Prostate gland (tissue), 2 donors: ENCODE measurements at places on chromosomes 3 and 15.

GRCh38 chr15:76866008-76866407 lies 39.1 kb downstream of the SCAPER start:
- no peak for DNase-seq

DNA sequence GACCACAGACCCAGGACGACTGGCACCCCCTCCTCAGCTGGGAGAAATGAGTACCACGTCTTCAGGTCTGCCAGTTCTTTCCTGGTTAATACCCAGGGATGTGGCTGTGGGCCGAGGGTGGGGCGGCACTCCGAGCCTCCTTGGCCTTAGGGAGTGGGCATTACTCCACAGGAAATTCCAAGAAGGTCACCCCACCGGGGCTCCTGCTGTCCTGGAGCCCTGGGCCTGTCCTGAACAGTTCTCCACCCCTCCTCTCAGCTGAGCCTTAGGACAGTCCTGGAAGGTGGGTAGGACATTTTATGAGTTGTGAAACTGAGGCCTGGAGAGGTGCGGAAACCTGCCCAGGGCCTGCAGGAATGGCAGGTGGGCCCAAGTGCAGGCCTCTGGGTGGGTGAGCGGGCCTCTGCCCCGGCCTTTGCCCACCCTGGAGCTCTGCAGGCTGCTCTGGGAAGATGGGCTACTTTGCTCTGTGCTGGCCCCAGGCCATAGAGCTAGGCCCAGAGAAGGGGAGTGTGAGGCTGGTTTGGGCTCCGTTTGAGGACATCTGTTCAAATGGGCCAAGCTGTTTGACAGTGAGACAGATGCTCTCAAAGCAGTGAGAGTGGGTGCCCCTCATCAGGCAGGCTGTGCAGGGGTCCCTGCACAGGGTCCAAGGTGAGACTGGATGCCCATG lies 103.1 kb downstream of the TMEM266 start:
- DNase-seq = no peak

DNA sequence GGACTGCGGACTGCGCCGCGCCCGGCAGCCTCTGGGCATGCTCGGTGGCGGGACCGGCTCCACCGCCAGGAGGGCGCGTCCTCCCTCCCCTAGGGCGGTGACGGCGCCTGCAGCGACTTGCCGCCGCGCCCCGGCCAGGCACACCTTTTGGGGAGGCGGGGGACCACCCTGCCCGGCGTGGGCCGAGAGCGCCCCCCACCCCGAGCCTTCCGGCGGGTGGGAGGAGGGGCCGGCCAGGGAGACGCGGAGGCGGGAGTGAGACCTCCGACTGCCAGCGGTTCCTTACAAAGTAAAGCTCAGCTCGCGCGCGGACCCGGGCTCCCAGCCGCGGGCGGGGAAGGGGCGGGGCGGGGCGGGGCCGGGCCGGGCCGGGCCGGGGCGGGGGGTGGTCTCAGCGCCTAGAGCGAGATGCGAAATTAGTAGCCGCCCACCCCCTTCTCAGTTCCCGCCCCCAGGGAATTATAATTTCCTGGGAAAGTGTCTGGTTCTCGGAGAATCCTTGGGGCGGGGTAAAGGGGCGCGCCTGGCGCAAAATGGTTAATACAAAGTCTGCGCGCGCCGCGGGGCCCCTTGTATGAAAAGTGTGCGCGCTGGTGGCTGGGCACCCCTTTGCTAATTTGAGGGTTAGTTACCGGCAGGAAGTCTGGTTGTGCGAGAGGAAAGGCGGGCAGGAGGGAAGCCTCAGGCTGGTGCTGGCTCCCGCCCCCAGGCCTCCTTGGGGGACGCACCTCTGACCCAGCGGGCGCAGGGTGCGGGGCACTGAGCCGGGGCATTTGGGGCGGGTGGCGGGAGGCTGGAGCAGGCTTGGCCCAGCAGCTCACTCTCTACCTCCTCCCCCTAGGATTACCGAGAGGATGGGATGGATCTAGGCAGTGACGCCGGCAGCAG lies 224.8 kb upstream of the IL12A start:
- DNase-seq = peak; percentile 69

DNA sequence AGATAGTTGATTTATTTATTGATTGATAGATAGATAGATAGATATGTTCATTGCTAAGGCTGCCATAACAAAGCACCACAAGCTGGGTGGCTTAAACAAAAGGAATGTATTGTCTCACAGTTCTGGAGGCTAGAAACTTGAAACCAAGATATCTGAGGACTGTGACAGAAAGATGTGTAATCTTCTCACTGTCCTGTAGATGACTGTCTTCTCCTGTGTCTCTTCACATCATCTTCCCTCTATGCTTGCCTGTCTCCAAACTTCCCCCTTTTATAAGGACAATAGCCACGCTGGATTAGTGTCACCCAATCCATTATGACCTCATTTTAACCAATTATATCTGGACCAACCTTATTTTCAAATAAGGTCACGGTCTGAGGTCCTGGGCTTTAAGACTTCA lies 40.9 kb downstream of the GNB4 start:
- DNase-seq = no peak

DNA sequence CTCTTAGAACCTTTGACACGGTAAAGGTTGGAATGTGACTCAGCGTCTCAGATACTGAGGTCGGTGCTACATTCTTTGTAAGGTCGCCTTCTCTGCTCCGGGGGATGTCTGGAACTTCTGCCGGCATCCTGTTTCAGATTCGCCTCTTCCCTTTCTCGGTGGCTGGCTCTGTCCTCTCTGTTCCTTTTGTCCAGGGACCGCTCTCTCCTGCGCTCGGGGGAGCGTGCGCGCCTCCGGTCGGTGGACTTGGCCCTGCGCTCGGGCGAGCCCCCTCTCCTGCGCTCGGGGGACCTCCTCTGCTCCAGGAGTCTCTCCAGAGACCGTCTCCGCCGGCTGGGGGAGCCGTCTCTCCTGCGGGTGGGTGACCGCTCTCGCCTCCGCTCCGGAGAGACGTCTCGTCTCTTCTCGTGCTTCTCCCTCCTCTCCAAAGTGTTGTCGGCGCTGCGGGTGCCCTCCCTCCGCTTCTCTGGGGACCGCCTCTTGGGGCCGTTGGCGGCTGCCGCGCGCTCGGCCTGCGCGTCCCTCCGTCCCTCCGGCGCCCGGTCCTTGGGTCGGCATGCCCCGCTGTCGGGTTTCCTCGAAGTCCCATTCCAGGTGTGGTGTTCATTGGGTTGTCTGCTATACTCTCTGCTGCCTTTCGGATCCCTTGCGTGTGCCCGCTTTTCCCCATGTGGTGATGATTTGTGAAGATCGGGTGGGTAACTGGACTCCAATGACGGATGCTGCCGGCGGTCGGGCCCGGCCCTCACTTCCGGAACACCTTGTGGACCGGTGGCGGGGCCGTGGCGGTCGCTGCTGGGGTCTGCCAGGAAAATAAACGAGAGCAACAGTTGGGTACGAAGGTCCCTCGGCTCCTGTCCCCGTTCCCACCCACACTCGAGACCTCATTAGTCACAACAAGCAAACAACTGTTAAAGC lies 668.8 kb upstream of the ADAMTS9 start:
- DNase-seq = no peak

DNA sequence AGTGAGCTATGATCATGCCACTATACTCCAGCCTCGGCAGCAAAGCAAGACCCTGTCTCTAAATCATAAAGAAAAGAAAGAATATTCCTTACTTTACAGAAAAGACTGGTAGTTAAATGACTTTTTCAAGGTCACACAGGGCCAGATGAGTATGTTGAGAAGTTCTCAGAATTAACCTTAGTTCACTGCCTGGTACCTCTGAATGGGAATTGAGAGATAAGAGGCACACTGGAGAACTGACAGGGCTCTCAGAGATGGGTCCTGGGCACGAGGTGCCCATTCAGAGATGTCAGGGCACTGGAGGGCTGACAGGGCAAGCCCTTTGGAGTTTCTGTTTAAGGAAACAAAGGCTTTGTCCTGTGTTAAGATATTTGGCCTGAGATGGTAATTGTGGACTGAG lies 157.7 kb downstream of the PDE8A start:
- no peak for DNase-seq

DNA sequence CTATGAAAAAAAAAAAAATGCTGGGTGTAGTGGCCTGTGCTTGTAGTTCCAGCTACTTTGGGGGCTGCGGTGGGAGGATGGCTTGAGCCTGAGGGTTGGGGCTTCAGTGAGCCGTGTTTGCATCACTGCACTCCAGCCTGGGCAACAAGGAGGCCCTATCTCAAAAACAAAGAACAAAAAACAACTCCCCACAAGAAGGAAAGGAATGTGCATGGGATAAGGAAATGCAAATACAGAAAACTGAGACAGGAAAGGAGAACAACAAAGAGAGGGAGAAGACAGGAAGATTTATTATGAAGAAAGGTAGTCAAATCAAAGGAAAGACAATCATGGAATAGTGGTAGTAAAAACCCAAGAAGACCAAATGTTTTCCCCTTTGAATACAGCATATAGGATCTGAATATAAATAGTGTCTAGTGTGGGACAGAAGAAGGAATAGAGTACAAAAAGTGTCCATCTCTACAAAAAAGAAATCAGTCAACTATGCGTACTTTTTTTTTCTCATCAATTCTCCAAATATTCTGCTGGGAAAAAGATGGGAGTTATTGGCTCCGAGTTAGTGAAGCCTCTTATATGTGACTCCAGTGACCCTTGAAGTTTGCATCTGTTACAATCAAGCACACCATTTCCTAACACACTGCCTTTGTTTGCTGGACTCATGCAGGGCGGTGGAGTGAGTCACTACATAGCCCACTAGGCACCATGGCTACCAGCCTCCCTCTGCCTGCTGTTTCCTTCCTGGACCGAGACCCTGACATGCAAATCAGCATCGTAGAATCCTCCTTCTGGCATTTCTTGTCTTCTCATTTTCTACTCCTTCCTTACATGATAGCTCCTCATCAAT lies 101.2 kb upstream of the PTX3 start:
- DNase-seq = no peak

- no peak for DNase-seq
Measured at GRCh38 chr3:190458040-190458439, 8.3 kb upstream of the TMEM207 start.

GRCh38 chr3:4351164-4351855 lies 48.1 kb downstream of the SETMAR start:
- DNase-seq = no peak

DNA sequence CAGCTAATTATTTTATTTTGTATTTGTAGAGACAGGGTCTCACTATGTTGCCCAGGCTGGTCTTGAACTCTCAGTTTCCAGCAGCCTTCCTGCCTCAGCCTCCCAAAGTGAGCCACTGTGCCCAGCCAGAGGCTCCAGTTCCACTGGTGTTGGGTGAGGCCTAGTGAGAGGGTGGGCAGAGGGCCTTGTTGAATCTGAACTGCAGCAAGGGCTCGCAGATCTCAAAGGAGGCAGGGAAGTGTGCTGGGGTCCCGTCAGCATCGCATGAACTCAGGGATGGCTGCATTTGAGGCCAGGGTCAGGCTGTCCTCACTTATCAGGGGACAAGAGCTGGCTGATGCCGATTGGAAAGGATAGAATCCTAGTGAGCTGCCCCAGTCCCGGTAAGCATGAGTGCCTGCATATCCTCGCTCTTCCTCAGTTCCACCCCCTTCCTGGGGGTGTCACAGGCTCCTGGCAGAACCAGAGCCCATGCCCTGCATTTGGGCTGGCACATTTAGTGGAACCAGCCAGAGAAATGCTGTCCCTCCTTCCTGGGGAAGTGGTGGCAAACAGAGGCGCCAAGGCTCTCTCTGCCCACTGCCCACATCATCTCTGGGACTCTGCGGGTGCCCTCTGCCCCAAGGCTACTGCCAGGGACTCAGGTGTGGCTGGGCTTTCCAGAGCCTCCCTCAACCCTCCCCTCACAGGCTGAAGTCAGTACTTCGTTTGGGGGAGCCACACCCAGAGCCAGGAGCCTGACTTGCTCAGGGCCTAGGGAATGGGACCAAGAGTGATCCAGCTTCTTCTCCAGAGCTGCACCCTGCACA lies 24.1 kb downstream of the ALS2CL start:
- DNase-seq = no peak

GRCh38 chr3:123723522-123724168 lies 138.8 kb upstream of the HACD2 start:
- DNase-seq = peak; percentile 55

DNA sequence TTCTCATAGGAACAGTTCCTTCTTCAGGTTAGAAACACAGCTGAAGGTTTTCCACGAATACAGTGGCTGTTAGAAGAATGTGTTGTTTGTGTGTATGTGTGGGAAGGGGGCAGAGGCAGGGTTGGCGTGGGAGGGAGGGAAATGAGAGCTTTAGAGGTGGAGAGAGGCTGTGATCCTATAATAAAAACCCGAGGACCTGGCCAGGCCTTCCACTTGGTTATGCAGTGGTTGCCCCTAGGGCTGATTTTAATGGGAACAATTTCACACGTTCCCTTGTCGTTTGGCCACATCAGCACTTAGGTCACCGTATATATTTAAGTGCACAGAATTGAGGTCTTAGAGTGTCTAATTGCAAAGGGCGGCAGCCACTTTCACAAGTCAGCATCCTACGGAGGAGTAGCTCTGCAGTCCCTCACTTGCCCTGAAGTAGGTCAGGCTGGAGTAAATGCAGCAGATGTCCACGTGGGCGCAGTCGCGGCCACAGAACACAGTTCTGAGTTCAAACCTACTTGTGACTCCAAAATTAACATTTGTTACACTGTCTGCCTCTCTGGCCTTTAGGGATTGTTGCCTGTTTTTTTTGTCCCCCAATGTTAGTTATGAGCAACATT lies 85.6 kb downstream of the PDCD6IP start:
- DNase-seq = no peak

DNA sequence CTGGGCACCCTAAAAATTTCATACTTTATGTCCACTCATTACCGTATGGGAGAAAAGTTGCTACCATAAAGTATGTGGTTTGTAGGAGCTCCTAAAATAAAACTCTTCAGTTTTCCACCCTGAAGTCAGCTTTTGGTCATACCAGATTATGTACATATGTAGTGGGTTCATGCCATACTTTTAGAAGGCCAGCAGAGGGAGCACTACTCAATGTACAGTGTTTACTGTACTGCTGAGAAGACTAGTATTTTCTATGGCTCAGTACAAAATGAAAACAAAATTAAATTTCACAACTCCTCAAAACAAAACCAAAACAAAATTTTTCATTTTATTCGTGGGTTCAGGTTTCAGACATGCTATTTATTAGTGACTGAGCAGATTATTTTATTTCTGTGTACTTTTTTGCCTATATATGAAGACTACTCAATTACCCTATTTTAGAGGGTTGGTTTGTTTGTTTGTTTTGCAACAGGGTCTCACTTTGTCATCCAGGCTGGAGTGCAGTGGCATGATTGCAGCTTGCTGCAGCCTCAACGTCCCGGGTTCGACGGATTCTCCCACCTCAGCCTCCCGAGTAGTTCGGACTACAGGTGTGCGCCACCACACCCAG lies 24.3 kb downstream of the NXPE3 start:
- DNase-seq = peak; percentile 72

GRCh38 chr3:15456321-15456720 lies 28.9 kb downstream of the EAF1 start:
- no peak for DNase-seq
